Right cardiac atrium (tissue), 5 donors: ENCODE measurements at places on chromosomes 13 and 19.

GRCh38 chr13:73993661-73994060, 140.5 kb downstream of the KLF12 start:
- no peak for DNase-seq

GRCh38 chr19:46926170-46927071, 65.6 kb downstream of the ARHGAP35 start:
- DNase-seq: no peak

- no peak for DNase-seq
Observed at GRCh38 chr13:91312324-91312723, 35.2 kb upstream of the MIR17HG start.

GRCh38 chr13:28320209-28320608, 174.7 kb downstream of the FLT1 start:
- DNase-seq: no peak

DNA sequence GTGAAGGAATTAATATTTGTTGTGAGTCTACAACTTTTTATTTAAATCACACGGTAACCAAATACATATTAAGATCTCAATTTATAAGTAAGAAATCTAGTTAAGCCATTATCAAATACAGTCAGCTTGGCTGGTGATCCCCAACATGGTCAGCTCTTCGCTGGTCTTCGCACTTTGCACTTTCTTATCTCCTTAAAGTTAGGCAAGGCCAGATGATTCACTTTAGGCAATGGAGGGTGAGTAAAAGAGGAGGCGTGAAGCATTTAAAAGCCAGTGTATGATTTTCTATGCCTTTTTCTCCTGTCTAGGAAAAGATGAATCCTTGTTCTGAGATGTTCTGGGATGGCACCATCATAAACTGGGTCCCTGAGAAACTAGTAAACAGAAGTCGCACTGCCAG, 793.7 kb upstream of the ARGLU1 start:
- DNase-seq: no peak

- DNase-seq: peak; percentile 45
Observed at GRCh38 chr19:55688422-55689218, 13.6 kb downstream of the EPN1 start.

DNA sequence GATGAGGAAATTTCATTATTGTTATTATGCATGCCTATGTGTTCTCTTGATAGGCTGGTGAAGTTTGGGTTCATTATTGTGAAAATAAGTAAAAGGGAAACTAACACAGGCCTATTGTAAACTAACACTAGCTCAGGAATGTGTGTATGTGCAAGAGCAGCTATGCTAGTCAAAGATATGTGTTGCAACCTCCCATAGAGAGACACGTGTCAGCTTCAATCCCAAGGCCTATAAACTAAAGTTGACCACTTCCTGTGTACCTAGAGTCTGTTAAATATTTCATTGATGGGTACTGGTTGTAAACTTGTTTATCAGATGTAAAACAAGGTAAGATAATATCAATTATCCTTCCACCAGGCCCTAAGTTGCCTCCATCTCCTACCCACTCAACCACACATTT, 44.7 kb upstream of the ZNF30 start:
- DNase-seq: no peak
